SJSA1 (cell line): ENCODE measurements at places on chromosomes 1 and 21. TPM values are rescaled to one million over a fixed set of nuclear protein-coding genes. Genes with fewer than 3 reads are reported as not detected.

The C1orf159 gene
- total RNA-seq: 11.1 and 15.4 TPM in 2 replicates

The SGIP1 gene
- total RNA-seq: 0.41 and 2.8 TPM in 2 replicates

The SLAMF1 gene
- not detected in 2 replicates for total RNA-seq

The RO60 gene
- total RNA-seq: 90.0 and 97.2 TPM in 2 replicates

The FOXO6 gene
- 0.05 TPM in 1 of 2 replicates, not detected in the other for total RNA-seq

The SPRR2A gene
- total RNA-seq: not detected in 2 replicates

The DMBX1 gene
- not detected in 2 replicates for total RNA-seq

The RGS5 gene
- total RNA-seq: 1.9 and 7.8 TPM in 2 replicates

The IL22RA1 gene
- 1.1 TPM in 1 of 2 replicates, not detected in the other for total RNA-seq

The SLC9A1 gene
- 4.1 and 4.7 TPM in 2 replicates for total RNA-seq

The CHI3L2 gene
- not detected in 2 replicates for total RNA-seq

The ETV3L gene
- total RNA-seq: not detected in 2 replicates

The SLC37A1 gene
- total RNA-seq: 2.1 and 5.2 TPM in 2 replicates

The AVPR1B gene
- total RNA-seq: not detected in 2 replicates

The C21orf58 gene
- 20.3 and 20.9 TPM in 2 replicates for total RNA-seq

The LYPD8 gene
- total RNA-seq: not detected in 2 replicates

The PALMD gene
- total RNA-seq: 3.1 and 9.9 TPM in 2 replicates

The SELP gene
- total RNA-seq: not detected in 2 replicates

The RAP1GAP gene
- total RNA-seq: 0.03 and 0.08 TPM in 2 replicates

The CCSAP gene
- total RNA-seq: 14.4 and 15.1 TPM in 2 replicates

The SPATA46 gene
- total RNA-seq: not detected in 2 replicates

The CD1E gene
- total RNA-seq: not detected in 2 replicates

The C4BPA gene
- total RNA-seq: not detected in 2 replicates

The LIN28A gene
- total RNA-seq: not detected in 2 replicates

The LORICRIN gene
- total RNA-seq: not detected in 2 replicates

The OVAAL gene
- not detected in 2 replicates for total RNA-seq
